Stomach (tissue), 19 donors: ENCODE measurements at places on chromosomes 5 and 9. TPM values are rescaled to one million over a fixed set of nuclear protein-coding genes. Genes with fewer than 3 reads are reported as not detected.

DNA sequence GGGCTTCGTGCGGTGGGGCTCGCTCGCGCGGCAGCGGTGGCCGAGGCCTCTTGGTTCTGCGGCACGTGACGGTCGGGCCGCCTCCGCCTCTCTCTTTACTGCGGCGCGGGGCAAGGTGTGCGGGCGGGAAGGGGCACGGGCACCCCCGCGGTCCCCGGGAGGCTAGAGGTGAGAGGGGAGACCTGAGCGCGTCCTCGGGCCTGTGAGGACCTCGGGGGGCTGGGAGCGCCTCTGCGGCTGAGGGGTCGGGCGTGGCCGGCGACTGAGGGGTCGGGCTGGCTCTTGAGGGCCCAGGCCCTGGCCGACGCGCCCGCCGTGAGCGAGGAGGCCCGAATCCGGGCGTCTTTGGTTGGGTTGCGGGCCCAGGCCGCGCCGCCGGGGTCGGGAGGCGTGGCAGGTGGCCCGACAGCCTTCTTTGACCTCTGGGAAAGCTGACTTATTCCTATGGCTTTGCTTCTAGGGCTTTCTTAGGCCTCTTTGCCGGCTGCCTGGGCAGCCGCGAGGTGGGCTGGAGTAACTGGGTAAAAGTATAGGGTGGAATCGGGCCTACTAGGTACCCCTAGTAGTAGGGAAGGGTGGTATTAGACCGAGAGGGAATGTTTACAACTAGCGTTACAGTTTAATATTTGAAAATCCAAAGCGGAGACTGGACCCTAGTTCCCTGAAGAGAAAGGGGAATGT is at the start of gene CANX:
CANX (plus strand) TSS at position 33 of the 681 bp plus-strand sequence. CDS start 6,715 bp downstream, outside the sequence.
- no peak for DNase-seq

DNA sequence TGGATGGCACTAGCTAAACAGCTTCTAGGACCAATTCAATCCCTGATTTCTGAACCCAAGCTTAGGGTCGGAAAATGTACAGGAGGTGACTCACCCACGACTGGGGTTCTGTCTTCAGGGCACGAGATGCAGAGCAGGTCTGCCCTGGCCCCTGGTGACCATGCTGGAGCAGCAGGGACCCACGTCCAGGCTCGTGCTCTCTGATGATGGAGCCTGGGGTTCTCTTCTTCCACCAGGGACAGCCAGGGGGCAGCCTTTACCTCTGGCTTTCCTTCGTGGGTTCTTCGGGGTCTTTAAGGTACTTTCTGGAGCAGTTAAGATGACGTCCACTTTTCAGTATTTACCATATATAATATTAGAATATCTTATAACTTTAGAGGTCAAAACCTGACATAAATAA is 2.1 kb downstream of the CFAP77 start:
- no peak for DNase-seq

GRCh38 chr9:81522716-81523551 is 166.4 kb downstream of the TLE1 start:
- DNase-seq = no peak

PGM5 gene
- total RNA-seq = 72.7 TPM

PPP2CA gene
- 46.7 TPM for total RNA-seq
